IMR-90 (cell line): ENCODE measurements at places on chromosomes 3 and 15. TPM values are rescaled to one million over a fixed set of nuclear protein-coding genes. Genes with fewer than 3 reads are reported as not detected.

- DNase-seq = peak; percentile 61
Measured at GRCh38 chr15:36598529-36599177, 19.2 kb downstream of the CDIN1 start.

- no peak for DNase-seq
Measured at GRCh38 chr15:49418811-49419210, 4.2 kb upstream of the FGF7 start.

GRCh38 chr15:64845831-64846595, 4.3 kb downstream of the PLEKHO2 start:
- no peak for DNase-seq

The CACNA1D gene
- 0.07 TPM in 2 replicates for polyA plus RNA-seq

DNA sequence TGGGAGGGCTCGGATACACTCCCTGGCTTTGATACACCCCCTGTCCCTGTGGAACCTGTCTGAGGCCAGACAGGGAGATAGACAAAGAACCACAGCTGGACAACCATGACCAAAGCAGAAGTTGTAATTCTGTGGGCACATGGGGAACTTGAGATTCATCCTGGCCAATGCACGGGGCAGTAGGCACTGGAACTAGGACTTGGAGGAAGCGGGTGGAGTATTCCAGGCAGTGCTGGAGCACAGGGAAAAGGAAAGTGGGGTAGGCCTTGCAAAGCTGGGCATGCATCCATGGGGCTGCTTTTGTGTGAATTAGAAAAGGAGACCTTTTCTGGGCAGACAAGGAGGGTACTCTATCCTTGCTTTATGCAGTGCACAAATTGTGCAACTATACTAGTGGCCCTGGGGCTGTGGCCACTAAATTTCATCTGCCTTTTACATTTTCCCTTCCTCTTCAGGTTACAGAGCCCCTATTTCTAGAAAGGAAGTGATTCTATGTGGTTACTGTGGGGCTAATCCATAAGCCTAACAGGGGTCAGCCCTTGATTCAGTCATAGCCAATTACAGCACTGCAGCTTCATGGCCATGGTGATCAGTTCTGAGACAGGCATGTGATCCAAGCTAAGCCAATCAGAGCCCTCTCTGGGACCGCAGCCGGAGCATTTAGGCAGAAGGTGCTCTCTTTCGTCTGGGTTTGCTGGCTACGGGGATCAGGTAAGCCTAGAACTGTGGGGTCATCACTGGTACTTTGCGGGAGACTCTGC, 21.0 kb downstream of the CRABP1 start:
- DNase-seq = no peak

- no peak for DNase-seq
Measured at GRCh38 chr3:117479095-117479494, 769.5 kb downstream of the TUSC7 start.

DNA sequence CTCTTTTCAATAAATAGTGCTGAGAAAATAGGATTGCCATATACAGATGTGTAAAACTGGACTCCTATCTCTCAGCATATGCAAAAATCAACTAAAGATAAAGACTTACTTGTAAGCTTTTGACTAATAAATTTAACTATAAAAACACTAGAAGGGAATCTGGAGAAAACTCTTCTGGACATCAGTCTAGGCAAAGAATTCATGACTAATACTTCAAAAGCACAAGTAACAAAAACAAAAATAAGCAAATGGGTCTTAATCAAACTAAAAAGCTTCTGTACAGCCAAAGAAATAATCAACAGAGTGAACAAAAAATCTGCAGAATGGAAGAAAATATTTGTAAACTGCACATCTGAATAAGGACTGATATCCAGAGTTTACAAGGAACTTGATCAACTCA, 1122.2 kb downstream of the TBL1XR1 start:
- peak; percentile 30 for DNase-seq

DNA sequence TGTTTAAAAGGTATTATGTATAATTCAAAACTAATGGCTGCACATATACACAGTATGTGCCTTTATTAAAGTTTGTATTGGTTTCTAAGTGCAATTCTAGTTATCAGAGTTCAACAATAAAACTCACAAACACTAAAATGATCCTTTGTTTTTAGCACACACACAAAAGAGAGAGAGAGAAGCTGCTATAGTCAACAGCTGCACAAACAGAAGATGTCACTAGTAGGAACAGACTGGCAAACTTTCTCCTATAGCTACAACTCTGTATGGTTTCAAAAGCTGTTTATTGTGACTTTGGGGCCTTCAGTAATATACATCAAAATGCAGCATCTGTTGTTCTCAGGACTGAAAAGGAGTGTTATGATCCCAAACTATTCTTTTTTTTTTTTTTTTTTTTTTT, 6.1 kb downstream of the SECISBP2L start:
- DNase-seq = no peak

The TMCO5A gene
- polyA plus RNA-seq = not detected in 2 replicates

DNA sequence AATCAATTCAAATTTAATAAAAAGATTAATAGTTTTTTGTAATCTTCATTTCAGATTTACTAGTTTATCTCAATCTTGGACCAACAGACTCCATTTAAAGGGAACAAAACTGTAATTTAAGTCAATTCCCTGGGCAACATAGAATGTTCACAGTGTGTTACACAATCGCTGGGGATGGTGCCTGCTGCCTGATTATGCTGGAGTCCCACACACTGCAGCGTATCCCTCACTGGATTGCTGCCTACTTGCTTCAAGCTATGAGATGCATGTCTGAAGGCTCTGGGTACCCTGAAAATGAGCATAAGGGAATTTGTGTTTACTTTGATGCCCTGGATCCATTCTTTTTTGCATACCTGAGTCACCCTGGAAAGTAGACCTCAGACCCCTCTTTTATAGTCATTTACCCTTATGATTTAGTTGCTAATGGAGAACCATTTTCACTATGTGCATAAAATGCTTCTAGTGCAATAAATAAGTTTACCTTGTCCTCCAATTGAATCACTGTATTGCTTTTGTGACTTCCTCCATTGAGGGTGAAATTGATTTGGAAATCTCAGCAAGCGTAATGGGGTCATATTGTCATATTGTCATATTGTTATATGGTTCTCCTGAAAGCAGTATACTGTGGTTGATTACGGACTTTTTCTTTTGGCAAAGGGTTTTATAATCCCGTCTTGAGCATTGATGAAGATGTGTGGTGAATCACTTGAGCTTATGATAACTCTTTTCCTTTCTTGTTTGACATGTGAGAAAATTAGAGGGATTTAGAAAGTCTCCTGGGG, 35.9 kb downstream of the ITPR1 start:
- no peak for DNase-seq

- DNase-seq = no peak
Measured at GRCh38 chr3:9727041-9727595, 4.4 kb upstream of the BRPF1 start.

DNA sequence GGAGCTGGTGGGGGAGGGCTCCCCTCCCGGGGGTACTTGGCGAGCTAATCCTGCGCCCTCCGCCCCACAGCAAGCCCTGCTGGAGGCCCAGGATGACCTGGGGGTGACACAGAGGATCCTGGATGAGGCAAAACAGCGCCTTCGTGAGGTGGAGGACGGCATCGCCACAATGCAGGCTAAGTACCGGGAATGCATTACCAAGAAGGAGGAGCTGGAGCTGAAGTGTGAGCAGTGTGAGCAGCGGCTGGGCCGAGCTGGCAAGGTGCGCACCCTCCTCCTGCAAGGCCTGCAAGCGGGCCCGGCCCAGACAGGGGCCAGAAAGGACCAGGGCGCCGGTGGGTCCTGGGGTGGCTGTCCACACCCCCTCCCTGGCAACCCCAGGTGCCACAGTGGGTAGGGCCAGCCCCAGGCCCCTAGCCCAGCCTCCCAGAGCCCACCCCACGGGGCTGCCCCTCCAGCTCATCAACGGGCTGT, 56.5 kb downstream of the SEMA3G start:
- no peak for DNase-seq

- DNase-seq = no peak
Measured at GRCh38 chr3:190768891-190769290, 93.6 kb downstream of the GMNC start.

The PCCB gene
- polyA plus RNA-seq = 37.3 and 40.5 TPM in 2 replicates

The KLHL18 gene
- polyA plus RNA-seq = 29.1 and 40.0 TPM in 2 replicates

DNA sequence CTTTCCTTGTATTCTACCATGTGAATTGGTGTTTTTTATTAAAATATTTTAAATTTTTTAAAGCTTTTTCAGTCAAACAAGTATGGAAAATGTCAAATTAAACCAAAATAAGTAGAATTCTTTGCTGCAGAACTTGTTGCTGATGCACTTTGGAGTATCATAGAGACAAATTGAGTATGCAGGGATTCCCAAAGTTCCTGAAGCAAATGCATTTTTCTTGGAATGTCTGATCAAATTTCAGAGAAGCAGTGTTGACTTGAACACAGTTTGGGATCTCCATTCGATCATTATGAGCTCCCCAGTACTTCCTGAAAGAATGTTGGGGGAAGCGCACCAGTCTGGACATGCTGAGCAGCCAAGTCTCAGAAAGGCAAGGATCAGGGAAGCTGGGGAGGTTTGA, 517.8 kb upstream of the CFAP20DC start:
- no peak for DNase-seq

The SLC22A14 gene
- polyA plus RNA-seq = 0.07 and 0.10 TPM in 2 replicates

The CHRD gene
- 0.09 TPM in 2 replicates for polyA plus RNA-seq

- no peak for DNase-seq
Measured at GRCh38 chr15:41558400-41559238, at the start of gene TYRO3. TYRO3 (plus strand) TSS chr15:41559212; CDS start chr15:41559258, 46 bp downstream.

- DNase-seq = peak; percentile 54
Measured at GRCh38 chr3:58008141-58009025, at the start of gene FLNB. FLNB (plus strand) TSS chr3:58008422; CDS start chr3:58008565, 143 bp downstream.

The SPTBN5 gene
- 0.37 and 0.38 TPM in 2 replicates for polyA plus RNA-seq

- peak; percentile 3 for DNase-seq
Measured at GRCh38 chr3:60391292-60391691, 860.0 kb downstream of the FHIT start.

DNA sequence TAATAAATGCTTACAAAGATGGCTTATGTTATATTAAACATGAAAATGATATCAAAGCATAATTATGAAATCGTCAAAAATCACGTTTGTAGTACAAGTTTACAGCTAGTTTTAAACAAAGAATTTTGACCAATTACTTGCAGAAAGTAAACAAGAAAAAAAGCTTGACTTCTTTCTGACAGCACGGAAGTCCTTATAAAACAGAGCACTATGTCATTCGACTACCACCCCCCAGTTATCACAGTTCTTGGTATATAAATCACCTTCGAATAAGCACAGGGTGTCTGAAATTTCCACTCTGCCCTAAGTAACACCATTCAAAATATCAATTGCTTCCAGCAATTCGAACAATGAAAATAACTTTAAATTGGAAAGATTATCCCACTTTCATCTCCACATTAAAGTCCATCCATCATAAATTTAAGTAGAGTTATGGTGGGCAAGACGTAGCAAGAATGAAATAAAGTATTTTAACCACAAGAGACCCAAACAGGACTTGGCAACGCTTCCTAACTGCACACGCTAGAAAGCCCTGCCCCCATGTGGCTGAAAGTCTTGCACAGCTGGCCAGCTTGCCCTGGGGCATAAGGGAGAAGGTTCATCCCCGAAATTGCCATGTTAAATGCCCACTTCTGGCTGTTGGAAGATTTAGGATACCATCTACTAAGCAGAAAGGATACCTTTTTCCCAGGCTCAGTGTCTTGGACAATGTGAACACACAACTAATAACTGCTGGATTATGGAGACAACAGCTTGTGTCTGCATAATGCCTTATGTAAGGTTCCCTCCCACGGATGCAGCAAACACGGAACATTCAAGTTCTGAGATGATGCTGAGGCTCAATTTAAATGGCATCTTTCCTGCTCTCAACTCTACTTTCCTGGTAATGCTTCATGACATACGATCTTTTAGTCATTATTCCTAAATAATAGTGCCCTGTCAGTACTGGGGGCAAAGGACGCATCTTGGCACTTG, 116.4 kb upstream of the TJP1 start:
- DNase-seq = peak; percentile 37

GRCh38 chr15:54576298-54576935, 598.2 kb downstream of the UNC13C start:
- DNase-seq = no peak

GRCh38 chr3:132867956-132868355, 145.7 kb upstream of the NPHP3 start:
- peak; percentile 11 for DNase-seq

DNA sequence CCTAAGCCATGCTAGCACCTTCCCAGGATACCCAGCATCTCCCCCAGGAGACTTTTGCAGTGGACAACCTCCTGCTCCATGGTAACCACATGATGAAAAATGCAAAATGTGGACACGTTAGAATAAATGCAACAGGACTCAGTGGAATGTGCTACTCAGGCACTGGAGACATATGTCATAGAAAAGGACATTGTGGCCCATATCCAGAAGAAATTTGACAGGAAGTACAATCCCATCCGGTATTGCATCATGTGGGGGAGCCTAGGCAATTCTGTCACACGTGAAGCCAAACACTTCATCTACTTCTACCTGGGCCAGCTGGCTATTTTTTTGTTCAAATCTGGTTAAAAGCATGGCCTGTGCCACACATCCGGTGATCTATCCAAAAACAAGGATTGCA, 227.2 kb upstream of the GPR149 start:
- DNase-seq = no peak

DNA sequence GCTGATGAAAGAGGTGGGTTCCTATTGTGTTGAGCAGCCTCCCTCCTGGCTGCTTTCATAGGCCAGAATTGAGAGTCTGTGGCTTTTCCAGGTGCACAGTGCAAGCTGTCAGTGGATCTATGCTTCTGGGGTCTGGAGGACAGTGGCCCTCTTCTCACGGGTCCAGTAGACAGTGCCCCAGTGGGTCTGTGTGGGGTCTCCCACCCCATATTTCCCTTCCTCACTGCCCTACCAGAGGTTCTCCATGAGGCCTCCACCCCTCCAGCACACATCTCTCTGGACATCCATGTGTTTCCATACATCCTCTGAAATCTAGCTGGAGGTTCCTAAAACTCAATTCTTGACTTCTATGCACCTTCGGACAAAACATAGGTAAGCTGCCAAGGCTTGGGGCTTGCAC, 201.2 kb downstream of the FAM43A start:
- DNase-seq = no peak

The NRROS gene
- polyA plus RNA-seq = 0.10 and 0.16 TPM in 2 replicates

The SOX14 gene
- polyA plus RNA-seq = not detected in 2 replicates

DNA sequence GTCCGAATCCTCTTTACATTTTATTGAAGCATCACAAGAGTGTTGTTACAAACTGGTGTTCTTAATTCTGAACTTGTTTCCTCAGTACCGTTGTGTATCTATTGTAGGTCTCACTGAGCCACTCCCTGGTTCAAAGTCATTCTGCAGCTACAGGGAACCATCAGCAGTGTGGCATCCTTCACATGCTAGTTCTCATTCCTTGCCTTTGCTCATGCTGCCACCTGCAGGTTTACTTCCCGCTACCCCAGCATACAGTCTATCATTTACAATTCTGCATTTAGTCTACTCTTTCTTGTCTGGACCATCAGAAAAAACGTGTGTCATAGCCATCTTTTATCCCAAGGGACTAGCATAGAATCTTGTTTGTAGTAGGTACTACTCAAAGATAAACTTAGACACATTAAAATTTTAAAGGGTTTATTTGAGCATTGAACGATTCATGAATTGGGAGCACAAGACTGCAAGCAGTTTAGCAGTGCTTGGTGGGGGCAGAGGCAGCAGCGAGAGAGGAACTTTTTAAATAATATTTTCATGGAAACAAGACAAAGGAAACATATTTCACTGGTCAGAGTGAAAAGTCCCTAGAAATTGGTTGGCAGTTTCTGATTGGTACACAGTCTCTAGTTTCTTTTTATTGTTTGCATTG, 402.1 kb downstream of the CADM2 start:
- peak; percentile 9 for DNase-seq
